ENCODE measurements at places on chromosomes 2 and 18.
A peak's percentile ranks its signal among the peaks of the same experiment; 100 is the strongest.

GRCh38 chr2:2107627-2108026 is 223.4 kb downstream of the MYT1L start:
- no peak for DNase-seq

- DNase-seq: no peak
Measured at GRCh38 chr18:40222776-40223175, 1732.3 kb upstream of the PIK3C3 start.

- DNase-seq: no peak
Measured at GRCh38 chr2:174764280-174765255, at the start of gene CHRNA1. CHRNA1 (minus strand) TSS chr2:174764472; CDS start chr2:174764394, 78 bp downstream.

DNA sequence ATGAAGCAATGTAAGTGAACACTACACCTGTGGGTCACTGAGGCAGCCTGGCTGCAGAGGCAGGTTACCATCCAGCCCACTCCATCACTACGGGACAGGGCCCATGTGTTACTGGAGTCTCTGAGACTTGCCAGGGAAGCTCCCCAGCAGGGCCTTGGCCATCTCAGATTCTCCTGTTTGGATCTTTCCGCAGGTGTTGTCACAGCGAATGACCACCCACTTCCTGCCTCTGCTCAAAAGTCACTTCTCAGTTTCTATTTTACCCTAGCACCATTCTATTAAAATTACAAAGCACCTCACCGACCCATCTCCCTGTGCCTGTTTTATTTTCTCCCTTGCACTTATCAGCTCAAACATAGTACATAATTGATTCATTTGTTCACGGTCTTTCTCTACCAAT is 34.5 kb upstream of the L3MBTL4 start:
- DNase-seq: no peak

- no peak for DNase-seq
Measured at GRCh38 chr18:24894880-24895279, 434.4 kb downstream of the HRH4 start.

- no peak for DNase-seq
Measured at GRCh38 chr2:64454386-64455332, 697 bp downstream of the LGALSL start.

GRCh38 chr2:240998995-240999791 is 775 bp downstream of the SNED1 start:
- no peak for DNase-seq

GRCh38 chr2:45904267-45904945 is 252.9 kb downstream of the PRKCE start:
- no peak for DNase-seq

- no peak for DNase-seq
Measured at GRCh38 chr2:64482765-64483504, 29.0 kb downstream of the LGALSL start.

GRCh38 chr2:214575030-214575429 is 164.2 kb downstream of the VWC2L start:
- DNase-seq: no peak

GRCh38 chr2:237085248-237086221 is at the start of gene COPS8:
COPS8 (plus strand) TSS chr2:237085889; CDS start chr2:237085965, 76 bp downstream.
- peak; percentile 96 for DNase-seq

DNA sequence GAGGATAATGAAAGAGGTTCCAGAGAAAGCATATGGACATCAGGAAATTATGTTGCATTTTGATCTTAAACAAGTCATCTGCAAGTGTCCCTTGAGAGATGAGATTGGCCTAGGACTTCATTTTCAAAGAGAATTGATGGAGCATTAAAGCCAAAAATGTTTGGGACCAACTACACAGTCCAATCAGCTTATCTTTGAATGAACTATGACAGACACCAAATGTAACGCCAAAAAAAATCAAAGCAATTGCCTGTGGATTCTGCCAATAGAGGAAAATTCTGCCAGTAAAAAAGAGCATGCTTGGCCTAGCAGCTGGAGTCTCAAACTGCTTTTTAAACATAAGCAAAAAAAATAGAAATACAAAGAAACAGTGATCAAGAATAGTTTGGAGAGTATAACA is 594.5 kb upstream of the CHAC2 start:
- no peak for DNase-seq

DNA sequence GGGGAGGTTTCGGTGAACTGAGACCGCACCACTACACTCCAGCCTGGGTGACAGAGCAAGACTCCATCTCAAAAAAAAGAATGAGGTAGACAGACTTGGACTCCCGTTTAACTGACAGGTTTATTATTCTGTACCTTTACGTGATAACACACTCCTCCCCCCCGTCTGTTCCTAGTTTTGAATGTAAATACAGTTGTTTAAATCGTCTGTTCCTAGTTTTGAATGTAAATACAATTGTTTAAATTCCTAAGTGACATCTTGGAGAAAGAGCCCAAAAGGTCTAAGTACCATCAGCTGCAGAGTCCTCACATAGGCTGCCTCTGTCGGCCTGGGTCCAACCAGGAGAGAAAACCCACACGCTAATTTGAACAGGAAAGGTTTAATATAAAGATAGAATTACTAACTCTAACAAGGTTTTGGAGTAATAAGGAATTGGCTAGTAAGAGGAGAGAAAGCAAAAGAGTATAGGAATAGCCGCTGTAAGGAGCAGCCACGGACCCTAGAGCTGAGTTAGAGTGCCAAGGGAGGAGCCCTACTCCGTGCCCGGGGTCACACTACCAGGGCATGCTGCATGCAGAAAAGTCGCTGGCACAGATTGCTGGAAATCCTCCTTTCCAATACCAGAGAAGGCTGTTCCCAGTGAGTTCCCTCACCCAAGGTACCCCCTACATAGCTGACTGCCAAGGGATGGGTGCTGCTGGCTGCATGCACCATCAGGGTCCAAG is 83.5 kb upstream of the RANBP2 start:
- no peak for DNase-seq

GRCh38 chr18:36602620-36603019 is 226.2 kb downstream of the TPGS2 start:
- no peak for DNase-seq

GRCh38 chr2:145114726-145115125 is 594.8 kb upstream of the ZEB2 start:
- no peak for DNase-seq

GRCh38 chr18:37381554-37381953 is 184.0 kb downstream of the CELF4 start:
- DNase-seq: no peak

DNA sequence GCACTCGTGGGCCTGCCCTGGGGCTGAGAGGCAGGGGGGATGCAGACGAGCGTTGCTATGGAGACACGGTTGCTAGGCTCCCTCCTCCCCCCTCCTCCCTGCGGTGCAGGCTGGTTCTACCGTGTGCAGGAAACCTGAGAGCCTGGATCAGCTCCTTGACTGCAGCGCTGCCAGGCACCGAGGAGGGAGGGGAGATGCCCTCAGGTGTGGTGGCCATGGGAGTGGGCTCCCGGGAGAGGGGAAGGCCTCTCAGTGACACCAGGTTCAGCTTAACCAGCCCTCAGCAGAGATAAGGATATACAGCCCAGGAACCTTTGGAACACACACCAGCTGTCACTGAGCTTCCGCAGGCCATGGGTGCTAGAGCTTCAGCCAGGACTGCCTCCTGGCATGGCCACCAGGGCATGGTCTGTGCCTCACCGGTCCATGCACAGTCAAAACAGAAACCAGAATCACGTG is 124.4 kb upstream of the PXDN start:
- no peak for DNase-seq

DNA sequence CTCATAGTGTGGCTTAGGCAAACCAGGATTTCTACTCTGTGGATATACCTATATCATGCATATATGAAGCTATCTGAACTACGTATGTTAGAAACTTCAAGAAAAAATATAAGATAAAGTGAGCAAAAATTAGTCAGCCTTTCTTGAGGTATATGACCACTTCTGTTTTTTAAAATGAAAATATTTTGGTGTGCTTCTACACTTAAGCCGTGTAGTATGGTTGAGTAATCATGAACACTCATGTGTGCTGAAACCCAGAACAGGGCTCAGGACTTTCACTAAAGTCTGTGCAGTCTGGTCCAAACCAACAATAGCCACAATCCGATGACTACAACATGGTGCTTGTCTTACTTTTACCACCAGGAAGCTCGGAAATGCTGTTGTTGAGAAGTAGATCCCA is 48.9 kb upstream of the TMEM177 start:
- no peak for DNase-seq

GRCh38 chr2:56132138-56132537 is 51.7 kb upstream of the CCDC85A start:
- no peak for DNase-seq

DNA sequence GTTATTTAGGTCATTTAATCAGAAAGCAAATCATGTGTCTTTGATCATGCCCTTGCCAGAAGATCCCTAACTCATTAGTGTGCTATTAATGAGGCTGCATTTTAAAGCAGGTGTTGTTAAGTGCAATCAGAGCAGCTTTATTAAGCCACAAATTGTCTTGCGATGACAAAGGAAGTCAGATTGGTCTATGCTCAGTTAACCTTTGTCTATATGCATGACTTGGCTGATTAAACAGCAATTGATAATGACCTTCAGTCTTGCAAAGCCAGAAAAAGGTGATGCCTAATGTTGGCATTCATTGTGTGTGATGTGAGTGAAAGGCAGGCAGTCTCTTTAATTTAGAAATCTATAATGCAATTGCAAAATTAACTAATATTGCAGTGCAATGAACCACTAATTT is 166.9 kb downstream of the RND3 start:
- DNase-seq: no peak

GRCh38 chr2:143684551-143685320 is 555.5 kb downstream of the ARHGAP15 start:
- no peak for DNase-seq

DNA sequence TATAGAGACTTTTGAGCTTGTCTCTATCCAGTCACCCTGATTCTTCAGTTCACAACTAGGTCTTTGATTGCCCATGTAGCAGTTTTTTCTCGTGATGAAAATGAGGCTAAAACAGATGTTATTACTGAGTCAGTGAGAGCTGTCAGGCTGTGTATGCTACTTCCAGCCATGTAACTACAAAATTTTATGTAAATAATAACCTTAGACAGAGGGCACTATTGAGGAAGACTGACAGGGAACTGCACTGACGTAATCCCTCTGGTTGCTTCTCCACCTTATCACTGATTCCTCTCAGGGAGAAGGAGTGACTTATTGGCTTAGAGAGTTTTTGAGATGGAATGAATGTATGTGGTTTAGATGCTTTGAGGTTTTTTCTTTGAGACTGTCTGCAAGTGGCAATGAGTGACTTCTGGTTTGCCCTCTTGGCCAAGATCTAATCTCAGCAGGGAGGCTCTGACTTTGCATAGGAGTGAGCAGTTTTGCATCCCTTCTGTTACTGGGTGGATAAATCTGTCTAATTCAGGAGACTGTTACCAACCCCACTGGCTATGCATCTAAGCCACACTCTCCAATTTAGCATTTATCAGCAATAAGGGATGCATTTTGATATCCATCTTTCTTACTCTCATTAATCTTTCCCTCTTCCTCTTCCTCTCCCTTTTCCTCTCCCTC is 555.2 kb upstream of the FANCL start:
- no peak for DNase-seq

- DNase-seq: no peak
Measured at GRCh38 chr2:154589514-154589913, 109.0 kb upstream of the KCNJ3 start.

DNA sequence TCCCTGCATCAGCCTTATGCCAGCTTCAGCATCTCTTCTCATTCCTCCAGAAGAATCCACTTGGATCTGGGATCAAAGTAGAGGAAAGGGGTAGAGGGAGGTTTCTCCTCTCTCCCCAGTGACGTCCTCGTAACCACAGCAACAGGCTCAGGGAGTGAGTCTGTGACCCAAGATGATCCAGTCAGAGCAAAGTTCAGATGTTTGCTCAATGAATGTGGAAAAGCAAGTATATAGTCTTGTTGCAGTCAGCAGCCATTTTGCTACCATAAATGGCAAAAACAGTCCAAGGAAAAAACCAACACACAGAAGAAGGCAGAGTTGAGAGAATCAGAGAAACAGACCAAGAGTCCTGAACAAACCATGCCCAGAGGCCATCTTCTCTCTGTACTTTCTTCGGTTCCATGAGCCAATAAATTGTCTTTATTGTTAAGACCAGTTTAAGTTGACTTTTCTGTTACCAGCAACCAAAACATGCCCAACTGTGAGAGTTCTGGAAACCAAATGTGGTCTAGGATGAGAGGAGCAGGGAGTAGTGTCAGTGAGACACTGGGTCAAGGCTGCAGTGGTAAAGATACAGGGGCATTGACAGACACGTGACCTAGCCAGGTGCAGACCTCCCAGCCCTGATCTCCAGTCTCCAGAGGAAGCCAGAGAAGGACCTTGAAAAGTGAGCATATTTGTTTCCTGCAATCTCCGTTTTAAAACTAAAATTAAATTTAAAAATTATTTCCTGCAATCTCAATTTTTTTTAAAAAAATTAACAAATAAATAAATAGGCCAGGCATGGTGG is 3.2 kb upstream of the CXCR1 start:
- DNase-seq: no peak

DNA sequence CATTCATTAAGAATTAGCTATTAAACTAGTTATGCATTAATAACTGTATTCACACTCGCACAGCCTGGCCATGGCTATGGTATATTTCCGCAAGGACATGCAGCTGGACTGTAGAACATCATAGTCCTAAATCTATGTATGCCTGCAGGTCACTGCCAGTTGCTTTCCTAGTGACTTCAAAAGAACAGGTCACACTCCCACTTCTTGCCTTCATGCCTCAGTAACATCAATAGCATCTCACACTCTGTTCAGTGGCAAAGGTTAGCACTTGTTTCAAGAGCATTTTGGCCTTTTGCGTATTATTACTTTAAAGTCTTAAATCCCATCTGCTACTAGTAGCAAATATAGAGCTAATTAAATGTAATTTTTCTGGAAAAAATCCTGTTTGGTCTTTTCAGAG is 131.4 kb upstream of the DCC start:
- no peak for DNase-seq

DNA sequence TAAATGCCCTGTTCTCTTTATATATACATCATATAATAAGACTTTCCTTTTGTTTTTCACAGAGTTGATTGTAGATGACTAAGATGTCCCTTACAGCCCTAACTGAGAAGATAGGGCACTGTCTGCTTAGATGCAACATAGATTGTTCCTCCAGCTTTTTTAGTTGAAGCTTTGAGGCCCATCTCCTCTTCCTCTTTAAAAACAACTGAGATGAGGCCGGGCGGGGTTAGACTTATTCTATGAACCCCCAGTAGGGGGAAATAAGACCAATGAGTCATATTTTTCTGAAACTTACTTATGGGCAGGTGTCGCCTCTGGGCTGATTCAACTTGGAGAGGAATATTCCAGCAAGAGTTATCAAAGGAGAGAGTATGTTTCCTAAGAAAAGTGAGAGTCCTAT is 84.6 kb downstream of the FBXO15 start:
- DNase-seq: no peak

- DNase-seq: no peak
Measured at GRCh38 chr2:109130723-109130995, 1.7 kb downstream of the SH3RF3 start.

GRCh38 chr2:145036421-145037011 is 516.6 kb upstream of the ZEB2 start:
- DNase-seq: no peak

GRCh38 chr2:147595200-147595599 is 249.6 kb upstream of the ACVR2A start:
- DNase-seq: no peak

- DNase-seq: no peak
Measured at GRCh38 chr2:101986804-101987740, 4.7 kb upstream of the IL1R2 start.

Measured in H1 (cell line).